ENCODE measurements at places on chromosomes 3 and 15.

- DNase-seq: no peak
These were observed 64.3 kb downstream of the MINDY4B start for GRCh38 chr3:150840802-150841515.

DNA sequence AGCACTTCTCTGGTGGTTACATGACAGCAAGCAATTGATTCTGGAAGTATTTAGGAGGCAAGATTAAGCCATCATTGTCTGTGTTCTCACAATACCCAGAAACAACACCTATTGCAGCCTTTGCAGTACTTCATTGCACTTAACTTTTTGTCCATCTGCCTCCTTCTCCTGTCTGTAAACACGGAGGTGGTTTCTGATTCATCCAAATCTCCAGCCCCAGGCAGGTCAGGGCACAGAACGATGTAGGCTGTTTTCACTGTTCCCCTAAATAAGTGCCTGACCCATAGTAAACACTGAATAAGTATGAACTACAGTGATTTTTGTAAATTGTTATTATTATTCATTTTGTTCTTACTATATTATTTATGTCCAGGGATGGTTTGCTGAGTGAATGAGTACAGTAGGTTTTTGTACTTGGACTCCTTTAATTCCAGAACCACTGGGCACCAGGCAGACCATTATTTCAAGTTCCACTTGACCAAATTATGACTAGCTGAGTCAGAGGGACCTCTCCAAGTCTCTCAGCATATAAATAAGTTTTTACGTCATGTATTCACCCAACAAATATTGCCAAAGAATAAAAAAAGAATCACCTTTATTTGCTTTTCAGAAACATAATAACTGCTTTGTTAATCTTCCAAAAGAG, 283.3 kb upstream of the TRIM42 start:
- DNase-seq: no peak

DNA sequence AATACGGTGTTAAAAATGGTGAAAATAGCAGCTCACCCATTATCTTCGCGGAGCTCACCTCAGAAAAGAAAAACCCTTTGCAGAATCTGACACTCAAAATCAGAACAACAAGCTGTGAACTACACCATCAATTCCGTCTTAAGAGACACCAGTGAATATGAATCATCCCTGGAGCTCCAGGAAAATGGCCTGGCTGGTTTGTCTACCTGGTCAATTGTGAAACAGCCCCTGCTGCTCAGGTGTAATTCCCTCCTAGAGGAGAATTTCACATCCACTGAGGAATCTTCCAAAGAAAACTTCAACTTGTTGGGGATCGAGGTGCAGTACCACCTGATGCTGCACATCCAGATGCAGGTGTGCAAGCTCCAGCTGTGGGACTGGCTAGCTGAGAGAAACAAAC, 3.0 kb upstream of the XRN1 start:
- no peak for DNase-seq

- peak; percentile 46 for DNase-seq
These were observed 80.6 kb downstream of the ULK4 start for GRCh38 chr3:41881233-41881821.

DNA sequence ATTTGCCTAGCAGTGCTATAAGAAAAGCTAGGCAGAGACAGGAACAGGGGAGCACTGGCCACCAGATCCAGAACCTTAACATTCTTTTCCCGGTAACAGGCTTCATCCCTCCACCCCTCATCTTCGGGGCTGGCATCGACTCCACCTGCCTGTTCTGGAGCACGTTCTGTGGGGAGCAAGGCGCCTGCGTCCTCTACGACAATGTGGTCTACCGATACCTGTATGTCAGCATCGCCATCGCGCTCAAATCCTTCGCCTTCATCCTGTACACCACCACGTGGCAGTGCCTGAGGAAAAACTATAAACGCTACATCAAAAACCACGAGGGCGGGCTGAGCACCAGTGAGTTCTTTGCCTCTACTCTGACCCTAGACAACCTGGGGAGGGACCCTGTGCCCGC, 231.0 kb upstream of the ST8SIA2 start:
- DNase-seq: no peak

DNA sequence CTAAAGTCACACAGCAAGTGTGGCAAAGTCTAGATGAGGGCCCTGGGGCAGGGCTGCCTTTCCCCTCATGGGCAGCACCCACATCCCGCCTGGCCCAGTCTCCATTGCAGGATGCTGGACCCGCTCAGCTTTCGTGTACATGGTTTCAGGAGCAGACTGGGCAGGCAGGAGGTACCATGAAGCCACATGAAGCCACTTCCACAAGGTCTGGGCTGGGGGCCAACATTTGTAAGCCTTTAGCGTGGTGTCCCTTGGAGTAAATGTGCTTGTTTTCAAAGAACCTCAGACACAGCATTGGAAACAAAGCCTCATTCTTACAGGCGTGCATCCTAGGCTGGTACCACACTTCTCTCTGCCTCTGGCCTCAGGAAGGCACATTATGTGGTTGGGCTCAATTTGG, 34.5 kb downstream of the UMPS start:
- DNase-seq: no peak

- DNase-seq: no peak
These were observed 42.1 kb downstream of the ZBTB38 start for GRCh38 chr3:141410408-141410807.

GRCh38 chr3:127135241-127136023, 57.5 kb upstream of the PRR23E start:
- no peak for DNase-seq

DNA sequence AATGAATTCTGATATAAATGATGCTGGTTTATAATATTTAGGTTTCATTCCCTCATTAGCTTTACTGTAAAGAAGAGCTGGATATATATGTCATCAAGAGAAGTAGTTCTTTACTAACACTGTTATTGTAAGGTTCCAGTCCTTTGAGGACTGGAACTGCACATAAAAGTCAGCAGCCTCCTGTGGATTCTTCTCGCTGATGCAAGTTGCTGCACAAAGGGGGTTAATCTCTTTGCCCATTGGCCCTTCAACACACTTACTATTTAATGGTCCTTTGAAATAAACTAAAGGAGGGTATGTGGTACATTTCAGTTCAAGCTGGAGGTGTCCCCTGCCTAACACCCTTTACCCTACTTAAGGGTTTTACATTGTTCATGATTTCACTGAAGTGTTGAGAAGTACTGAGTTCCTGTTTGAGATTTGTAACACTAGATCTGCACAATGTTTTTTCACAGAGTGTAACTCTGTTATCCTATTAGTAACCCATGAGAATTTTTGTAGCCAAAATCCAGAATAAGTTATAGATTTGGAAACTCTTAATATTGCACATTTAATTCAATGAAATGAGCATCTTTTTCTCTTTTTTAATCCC, 43.9 kb downstream of the NR2C2 start:
- no peak for DNase-seq

DNA sequence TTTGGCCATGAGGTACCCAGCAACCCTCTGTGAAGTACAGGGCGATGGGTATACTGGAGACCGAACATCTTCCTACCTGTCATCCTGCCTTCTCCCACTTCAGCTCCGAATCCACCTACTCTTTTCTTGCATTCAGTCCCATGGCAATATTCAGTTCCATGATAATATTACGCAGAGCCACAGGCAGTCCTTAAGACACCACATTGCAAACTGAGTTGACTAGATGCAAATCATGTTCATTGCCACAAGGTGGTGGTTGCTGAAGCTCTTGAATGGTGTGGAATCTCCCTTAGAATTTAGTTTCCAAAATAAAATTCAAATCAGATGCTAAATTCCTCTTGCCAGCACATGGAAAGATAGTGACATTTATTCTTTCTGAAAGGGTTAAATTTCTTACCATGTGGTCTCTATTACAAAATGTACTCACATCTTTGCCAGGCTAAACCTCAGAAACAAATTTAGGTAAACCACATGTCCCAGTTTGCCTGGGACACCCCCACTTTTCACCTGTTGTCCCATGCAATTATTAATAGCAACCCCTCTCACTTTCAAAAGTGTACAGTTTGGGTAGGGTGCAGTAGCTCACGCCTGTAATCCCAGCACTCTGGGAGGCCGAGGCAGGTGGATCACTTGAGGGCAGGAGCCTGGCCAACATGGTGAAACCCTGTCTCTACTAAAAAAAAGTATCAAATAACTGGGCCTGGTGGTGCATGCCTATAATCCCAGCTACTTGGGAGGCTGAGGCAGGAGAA, 1.7 kb upstream of the NME9 start:
- DNase-seq: no peak

- no peak for DNase-seq
These were observed 113.9 kb downstream of the LPP start for GRCh38 chr3:188267790-188268335.

- DNase-seq: no peak
These were observed 169.3 kb upstream of the LRRN1 start for GRCh38 chr3:3629911-3630310.

DNA sequence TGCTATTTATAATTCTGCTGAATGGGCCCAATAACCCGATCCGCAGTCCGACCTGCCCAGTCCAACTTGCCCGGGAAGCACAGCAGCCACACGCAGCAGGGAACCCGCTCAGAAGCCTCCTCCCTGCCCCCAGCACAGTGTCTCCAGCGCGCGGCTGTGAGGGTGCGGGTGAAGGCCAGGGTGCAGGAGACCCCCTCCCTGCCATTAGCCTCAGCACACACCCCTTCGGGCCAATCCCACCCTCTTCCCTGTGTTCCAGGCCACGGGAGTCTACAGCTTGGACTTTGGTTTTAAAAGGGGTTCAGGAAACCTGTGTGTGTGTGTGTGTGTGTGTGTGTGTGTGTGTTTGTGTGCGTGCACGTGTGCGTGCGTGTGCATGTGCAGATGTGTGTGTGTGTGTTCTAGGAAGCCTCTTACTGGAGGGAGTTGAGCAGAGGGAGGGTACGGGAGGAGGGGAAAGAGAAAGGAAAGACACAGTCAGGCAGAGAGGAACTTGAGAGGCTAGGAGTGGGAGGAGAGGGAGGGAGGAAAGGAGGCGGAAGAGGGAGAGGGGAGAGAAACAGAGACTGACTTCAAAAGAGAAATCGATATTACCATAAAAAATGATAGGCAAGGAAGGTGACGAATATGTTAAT, 34.2 kb downstream of the ATP2B2 start:
- no peak for DNase-seq

GRCh38 chr15:89630974-89631901, 24.0 kb downstream of the KIF7 start:
- DNase-seq: no peak

DNA sequence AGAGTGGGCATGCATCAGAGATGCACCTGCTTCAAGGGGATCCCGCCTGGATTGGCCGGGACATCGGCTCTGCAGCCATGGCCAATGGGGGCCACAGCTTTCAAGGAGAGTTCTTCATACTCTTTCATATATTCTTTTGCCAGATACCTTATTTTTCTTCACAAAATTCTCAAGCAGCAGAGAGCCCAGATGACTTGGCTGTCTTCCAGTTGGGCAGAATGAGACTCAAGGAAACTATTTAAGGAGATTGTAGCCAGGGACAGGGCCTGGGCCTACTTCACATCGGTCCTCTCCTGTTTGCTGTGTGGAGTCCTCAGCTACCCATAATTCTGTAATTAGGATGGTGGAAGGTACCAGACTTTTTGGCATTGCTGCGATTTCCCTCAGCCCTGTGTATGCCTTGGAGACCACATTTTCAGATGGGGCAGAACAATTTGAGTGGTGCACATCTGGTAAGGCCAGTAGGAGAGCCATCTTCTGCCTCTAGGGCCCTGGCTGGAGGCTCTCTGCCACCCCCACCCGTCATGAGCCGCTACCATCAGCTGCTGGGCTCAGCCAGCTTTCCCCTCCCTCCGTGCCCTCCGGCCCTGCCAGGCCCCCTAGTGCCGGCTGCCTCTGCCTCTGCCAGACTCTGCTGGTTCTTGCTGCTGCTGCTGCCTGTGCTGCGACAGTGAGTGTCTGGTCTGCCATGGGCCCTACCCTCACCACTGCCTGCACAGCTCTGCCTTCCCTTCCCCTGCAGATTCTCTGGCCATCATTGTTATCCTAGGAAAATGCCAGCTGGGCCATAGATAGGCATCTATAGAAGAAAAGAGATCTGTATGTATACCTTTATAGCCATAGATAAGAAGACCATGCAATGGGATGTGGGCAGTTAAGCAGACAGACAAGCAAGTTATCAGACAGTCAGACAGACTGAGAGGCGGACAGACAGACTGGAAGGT, 6.7 kb downstream of the PLIN1 start:
- no peak for DNase-seq

DNA sequence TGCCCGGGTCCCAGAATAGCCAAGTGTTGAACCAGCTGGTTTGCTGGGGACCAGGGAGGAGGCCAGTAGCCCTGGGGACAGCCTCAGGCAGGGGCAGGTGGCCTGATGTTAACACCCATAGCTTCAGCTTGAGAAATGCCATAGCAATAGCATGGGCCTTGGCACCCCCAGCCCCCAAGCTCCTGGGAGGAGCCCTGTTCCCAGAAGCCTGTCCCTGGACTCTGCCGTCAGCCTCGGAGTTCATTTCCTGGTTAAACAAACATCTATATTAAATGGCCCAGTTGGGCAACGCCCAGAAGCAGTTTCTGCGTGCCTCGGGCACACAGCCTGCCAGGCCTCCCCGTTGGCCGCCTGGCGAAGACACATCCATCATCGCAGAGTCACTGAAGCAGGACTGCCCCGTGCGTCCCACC, 58.2 kb downstream of the FGD5 start:
- peak; percentile 30 for DNase-seq
